ENCODE measurements at places on chromosomes 16 and 17.
A peak's percentile ranks its signal among the peaks of the same experiment; 100 is the strongest.

- no peak for DNase-seq
Measured at GRCh38 chr17:68398691-68399637, 58.3 kb downstream of the WIPI1 start.

DNA sequence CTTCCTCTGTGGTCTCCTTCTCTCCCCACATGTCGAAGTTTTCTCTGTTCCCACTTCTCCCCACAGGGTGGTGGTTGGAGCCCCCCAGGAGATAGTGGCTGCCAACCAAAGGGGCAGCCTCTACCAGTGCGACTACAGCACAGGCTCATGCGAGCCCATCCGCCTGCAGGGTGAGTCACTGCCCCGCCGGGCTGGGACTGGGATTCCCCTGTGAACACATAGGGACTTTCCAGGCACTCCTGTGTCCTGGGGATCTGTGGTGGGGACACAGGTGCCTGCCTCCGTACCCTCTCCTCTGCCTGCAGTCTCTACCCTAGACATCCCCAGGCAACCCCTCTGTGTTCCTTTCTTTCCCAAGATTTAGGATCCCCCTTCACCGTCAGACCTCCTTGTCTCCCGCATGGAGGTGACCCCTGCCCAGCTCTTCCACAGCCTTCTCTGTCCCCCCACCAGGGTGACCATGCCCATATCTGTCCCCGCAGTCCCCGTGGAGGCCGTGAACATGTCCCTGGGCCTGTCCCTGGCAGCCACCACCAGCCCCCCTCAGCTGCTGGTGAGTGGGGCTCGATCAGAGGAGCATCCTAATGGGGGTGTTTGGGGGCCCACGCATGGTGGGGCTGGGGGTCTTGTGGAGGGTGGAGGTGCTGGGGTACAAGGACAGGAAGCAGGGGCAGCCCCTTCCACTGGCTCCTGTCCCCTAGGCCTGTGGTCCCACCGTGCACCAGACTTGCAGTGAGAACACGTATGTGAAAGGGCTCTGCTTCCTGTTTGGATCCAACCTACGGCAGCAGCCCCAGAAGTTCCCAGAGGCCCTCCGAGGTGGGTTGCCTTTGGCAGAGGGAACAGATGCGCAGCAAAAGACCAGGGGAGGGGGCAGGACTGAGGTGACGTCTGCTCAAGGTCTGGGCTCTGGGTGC, 5.8 kb downstream of the ITGAM start:
- DNase-seq: peak; percentile 50

DNA sequence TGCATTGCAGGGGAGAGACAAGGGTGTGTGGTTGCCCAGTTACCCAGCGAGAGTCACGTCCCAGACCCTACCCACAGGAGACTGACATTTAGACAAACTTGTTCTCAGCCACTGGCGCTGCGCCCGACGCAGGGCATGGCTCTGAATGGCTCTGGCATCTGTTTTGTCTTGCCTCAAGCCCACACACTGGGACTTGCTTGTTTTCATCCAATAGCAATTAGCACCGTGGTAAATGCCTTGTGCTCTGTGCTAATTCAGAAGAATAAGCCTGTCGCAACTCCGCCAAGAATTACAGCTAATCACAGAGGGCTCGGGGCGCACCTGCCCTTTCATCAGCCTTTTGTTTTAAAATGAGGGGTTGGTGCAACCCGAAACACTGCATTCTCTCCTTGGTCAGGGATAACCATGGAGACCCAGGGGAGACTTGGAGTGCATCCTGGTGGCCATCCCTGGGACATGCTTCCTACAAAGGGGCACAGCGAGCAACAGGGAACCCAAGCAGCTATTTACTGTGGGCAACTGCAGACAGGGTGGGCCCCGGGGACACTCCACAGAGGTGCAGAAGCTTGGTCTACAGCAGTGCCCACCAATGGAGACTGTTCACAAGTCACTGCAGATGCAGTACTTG, 220.6 kb upstream of the ZFHX3 start:
- DNase-seq: no peak

- DNase-seq: no peak
Measured at GRCh38 chr17:72025113-72025512, 95.7 kb upstream of the SOX9 start.

GRCh38 chr17:36640836-36641235, 39.5 kb downstream of the MRM1 start:
- no peak for DNase-seq

DNA sequence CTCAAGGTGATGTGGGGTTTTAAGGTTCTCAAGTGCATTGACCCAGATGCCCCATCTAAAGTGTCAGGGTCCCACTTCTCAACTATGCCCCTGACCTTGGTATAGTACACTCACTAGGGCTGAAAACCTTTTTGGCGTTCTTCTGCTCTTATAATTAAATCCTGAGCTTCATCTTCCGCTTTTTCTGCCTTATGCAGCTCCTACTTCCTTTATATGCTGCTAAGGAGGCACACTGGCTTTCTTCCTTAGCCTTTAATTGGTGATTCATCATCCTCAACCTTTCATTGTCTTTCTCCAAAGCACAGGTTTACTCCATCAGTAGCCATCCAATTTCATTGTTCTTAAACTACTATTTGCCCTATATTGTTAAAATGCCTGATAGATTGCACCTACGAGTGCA, 5.3 kb upstream of the NF1 start:
- no peak for DNase-seq

DNA sequence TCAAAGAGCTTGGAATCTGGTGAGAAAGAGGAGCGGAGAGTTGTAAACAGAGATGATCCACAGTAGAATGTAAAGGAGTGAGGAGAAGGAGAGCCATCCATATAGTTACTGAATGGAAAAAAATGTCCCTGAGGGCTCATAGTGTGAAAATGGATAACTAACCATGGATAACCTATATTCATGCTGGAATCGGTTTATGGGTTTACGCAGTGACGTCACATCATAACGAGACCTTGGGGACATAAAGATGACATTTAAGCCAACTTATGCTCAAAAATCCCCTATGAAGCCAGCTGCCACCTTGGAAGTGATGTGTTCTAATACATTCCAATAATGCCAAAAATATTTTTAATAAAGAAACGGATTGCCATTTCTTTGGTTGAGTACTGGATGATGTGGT, 22.5 kb downstream of the IRX6 start:
- no peak for DNase-seq

- DNase-seq: no peak
Measured at GRCh38 chr17:55816532-55817396, 65.9 kb downstream of the PCTP start.

DNA sequence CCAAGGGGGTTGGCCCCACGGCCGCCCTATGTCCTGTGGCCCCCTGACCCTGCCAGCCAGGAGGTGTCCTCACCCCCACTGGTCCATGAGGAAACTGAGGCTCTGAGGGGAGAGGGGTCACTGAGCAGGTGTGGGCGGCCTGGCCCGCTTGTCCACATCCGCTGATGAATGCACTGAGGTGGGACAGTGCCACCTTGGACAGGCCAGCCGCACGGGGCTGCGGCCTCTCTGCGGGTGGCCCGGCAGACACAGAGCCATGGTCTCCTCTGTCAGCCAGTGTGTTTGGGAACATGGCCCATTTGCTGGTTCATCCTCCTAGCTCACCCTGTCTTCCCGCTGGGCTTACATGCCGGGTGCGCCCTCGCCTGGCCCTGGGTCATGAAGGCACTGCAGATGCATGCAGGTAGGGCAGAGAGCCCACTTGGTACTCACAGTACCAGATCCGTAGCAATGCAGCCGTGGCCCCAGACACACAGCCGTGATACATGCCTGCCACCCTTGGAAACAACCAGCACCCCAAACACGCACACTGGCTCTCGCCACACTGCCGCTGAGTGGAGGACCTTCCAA, 93.9 kb downstream of the ENGASE start:
- no peak for DNase-seq

DNA sequence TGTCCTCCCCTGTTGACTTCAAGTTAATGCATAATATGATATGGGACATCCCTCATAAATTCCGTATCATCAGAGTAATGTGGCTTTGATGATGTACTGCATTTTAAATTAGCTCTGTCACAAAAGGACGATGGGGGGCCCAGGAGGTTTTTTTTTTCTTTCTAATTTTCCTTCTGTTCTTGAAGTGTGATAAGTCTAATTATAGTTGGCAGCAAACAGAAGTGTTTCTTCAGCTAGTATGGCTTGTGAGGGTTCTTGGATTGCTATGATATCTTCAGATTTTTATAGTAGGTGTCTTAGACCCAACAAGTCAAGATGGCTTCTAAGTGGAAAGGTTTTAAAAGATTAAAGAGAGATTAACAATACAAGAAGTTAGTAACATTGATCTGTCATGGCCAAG, 796.2 kb upstream of the RBFOX1 start:
- no peak for DNase-seq

DNA sequence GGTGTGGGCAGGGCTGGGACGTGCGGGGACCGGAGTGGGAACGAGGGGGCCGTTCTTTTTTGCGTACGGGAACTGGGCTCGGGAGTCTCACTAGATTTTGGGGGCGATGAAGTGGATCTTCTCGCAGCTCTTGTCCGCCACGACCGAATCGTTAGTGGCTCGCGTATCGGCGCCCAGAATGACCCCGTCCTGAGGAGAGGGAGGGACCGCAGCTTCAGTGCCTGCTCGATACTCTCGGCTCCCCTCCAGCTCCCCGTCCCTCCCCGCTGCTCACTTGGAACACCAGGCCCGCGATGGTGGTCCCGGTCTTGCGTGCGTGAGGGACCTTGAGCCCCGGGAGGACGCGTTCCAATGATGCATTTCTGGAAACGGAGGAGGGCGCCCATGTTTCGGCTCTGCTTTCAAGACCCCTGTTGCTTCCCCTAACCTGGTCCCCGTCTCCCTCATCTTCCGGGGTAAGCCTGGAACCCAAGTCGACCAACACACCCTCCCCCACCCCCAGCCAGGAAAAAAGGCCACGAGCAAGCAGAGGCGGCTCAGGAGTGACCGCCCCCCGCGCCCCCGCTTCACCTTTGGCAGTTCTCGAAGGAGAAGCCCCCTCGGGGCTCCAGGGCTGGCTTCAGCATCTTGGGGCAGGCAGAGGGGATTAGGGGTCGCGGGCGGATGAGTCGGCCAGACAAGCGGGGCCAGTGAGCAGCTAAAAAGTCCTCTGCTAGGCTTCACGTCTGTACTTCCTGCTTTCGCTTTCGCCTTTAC, at the start of gene PSMB10:
TSS of gene PSMB10 (minus strand) at position 727 of the 756 bp plus-strand sequence. CDS start at position 626, 101 bp downstream.
- DNase-seq: peak; percentile 57

DNA sequence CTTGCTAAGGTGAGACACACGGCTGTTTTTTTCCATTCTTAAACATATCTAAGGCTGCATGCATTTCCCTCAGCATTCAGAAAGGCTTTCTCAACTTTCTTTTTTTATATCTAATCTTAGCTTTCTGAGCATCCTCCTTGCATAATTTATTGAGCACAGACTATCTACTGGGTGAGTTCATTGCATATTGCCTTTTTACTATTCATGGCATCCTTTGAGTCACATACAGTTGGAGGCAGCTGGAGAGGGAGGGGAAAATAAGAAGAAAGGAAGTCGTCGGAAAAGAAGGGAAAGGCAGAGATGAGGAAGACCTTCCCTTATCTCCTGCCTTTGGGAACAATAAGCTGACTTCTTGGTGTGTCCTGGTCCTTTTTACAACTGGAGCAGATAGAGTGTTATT, 468.3 kb downstream of the SLC39A11 start:
- no peak for DNase-seq

DNA sequence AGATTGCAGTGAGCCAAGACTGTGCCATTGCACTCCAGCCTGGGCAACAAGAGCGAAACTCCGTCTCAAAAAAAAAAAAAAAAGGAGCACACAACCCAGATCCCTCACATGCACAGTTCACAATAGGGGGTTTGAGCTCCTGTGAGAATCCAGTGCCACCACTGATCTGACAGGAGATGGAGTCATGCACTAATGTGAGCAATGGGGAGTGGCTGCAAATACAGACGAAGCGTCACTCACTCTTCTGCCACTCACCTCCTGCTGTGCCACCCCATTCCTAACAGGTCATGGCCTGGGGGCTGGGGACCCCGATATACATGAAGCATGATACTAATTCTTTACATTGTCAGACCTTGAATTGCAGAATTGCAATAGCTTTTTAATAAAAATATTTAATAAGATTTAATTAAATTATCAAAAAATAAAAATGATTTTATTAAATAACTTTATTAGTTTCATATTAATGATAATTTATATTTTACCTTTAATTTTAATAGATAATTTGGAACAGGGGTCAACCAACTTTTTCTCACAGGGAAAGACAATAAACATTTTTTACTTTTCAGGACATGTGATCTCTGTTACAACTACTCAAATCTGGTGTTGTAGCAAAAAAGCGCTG, 171.4 kb downstream of the COPRS start:
- DNase-seq: no peak

- DNase-seq: no peak
Measured at GRCh38 chr16:72902206-72902605, 145.7 kb downstream of the ZFHX3 start.

GRCh38 chr17:41013606-41014005, 4.7 kb upstream of the KRTAP3-1 start:
- no peak for DNase-seq

DNA sequence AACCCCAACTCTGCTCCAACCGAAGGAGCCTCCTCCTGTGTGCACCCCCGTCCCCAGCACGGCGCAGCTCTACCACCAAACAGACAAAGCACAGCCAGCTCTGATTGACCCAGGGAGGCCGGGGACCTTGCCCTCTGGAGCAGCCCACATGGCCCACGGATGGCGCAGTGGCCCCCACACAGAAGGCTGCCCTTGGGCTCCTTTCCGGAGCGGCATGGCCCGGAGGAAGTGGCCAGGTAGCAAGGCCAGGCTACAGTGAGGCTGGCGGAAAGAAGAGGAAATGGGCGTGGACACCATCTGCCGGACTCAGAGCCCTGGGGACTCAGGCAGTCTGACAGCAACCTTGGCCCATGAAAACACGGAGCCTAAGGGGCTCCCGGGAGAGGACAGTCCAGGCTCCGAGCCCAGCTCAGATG, 19.9 kb upstream of the ZC3H18 start:
- no peak for DNase-seq

DNA sequence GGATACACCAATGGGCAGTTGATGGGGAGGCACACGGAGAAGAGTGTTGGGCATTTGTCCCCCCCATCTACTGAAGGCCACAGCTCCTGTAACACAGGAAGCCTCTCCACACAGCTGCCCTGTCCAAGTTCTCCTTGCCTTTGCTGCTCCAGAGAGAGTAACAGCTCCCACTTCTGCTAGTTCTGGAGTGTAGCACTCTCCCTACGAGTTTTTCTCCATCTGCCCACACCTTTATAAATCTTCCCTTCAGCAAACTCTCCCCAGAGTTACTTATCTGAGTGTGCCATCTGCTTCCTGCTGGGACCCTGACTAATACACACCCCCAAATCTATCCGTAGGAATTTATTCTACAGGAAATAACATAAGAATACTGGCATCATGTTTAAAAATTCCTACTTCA, 42.6 kb upstream of the ERN1 start:
- no peak for DNase-seq

DNA sequence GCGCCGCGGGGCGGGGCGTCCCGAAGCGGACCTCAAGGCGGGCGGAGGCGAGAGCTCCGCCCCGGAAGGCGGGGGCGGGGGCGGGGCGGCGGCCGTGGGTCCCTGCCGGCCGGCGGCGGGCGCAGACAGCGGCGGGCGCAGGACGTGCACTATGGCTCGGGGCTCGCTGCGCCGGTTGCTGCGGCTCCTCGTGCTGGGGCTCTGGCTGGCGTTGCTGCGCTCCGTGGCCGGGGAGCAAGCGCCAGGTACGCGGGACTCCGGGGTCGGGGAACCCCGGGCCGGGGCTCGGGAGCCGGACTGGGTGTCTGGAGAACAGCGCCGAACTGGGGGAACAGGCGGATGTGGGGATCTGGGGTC, at the start of gene TNFRSF12A:
TSS of gene TNFRSF12A (plus strand) at position 122 of the 357 bp plus-strand sequence. CDS start at position 152, 30 bp downstream.
- DNase-seq: peak; percentile 71

Data from stimulated activated CD4-positive, alpha-beta T cell treated with anti-CD3 and anti-CD28 coated beads, TNF-alpha, amount 100 ng/mL, for 24 hours (primary cell).